ENCODE measurements at places on chromosomes 1 and 21.

DNA sequence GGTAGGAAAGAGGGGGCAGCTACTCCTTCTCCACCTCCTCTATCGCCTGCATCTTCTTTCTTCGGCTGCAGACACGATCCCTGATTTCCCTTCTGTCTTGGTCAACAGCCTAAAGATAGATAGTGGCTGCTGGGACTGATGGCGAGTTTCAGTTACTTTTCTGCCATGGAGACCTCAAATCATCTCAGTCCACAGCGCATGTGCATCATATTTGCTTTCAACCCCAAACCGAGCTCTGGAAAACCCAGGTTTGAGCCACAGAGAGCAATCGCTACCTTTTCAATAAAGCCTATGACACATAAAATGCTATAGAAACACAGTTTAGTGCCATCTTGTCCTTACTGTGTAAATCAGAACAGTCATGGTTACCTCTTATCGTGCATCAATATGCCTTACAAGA, 142.9 kb upstream of the IRF2BP2 start:
- no peak for DNase-seq

DNA sequence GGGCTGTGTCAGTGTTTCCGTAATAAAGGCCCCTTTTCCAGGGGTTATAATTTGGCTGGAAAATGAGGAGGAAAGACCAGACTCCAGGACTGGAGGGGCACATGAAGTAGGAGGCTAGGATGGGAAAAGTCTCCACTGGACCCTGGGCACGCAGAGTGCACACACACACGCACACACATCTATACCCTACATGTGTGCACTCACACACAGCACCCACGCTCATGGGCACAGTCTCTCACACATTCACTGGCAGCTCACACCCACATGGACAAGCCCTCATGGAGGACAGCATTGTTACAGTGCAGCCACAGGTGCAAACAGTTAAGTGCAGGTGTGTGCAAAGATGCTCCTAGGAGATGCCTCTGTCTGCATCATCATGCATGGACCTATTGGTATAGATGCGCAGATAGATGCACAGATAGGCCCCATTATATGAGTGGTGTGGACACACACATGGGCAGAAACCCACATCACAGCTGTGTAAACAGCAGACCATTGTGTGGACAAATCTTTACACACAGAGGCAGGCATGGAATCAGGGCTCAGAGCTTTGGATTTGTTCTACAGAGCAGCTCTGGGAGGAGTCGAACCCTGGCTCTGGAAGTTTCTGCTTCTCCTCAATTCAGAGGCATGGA, 9.1 kb upstream of the RUNX3 start:
- no peak for DNase-seq

GRCh38 chr1:228798548-228798947, 63.3 kb downstream of the RHOU start:
- no peak for DNase-seq

GRCh38 chr1:11126569-11126968, 26.9 kb upstream of the EXOSC10 start:
- no peak for DNase-seq

GRCh38 chr1:6209661-6210580, 4.0 kb downstream of the RNF207 start:
- DNase-seq: no peak

DNA sequence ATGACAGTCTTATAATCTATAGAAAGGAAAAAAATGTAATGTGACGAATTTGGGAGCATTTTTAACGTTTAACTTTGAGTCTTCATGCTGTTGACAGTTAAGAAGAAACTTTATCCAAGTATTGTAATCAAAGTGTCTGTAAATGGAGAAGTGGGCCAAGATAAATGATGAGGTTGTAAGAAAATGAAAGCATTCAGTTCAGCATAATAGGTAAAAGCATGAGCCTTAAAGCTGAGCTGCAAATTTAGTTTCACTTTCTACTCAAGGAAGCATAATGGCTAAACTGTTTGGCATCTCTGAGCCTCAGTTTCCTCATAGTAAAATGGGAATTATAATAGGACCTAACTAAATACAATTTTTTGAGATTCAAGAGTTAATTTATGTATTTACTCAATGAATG, 1554.8 kb downstream of the KCNT2 start:
- DNase-seq: no peak
